ENCODE measurements at places on chromosomes 11 and 22.

GRCh38 chr11:35932681-35933319 is 11.1 kb upstream of the LDLRAD3 start:
- DNase-seq = no peak

DNA sequence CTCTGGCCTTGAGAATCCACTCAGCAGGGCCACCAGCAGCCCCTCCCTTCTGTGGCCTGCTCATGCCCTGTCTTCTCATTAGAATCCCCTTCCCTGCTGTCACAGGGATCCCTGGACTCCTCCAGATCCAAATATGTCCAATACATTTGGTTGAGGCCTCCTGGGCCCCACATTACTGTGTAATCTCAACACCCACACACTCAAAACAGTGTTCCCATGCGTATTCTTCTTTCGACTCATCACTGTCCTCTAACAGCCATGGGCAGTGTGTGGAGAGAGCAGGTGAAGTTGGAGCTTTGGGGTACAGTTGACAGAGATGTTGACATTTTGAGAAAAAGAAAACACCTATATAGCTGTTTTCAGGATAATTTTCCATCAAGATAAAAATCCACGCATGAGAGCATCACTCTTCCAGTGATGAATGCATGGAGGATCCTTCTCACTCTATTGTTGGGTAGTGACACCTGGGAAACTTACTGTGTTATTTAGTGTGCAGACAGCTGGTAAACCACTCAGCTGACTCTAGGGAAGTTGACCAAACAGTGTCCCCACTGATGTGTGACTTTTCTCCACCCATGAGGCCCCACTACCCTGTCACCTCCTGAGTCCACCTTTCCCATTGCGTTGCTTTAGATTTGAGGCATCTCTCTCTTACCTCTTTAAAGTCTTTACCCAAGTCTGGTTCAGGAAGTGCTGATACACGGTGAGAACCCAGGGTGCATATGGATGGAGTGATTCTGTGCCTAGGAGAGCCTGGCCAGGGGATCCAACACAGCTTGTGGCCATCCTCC is 28.7 kb upstream of the VPREB1 start:
- no peak for DNase-seq

GRCh38 chr11:7759010-7759409 is 37.7 kb downstream of the OR5P2 start:
- DNase-seq = no peak

DNA sequence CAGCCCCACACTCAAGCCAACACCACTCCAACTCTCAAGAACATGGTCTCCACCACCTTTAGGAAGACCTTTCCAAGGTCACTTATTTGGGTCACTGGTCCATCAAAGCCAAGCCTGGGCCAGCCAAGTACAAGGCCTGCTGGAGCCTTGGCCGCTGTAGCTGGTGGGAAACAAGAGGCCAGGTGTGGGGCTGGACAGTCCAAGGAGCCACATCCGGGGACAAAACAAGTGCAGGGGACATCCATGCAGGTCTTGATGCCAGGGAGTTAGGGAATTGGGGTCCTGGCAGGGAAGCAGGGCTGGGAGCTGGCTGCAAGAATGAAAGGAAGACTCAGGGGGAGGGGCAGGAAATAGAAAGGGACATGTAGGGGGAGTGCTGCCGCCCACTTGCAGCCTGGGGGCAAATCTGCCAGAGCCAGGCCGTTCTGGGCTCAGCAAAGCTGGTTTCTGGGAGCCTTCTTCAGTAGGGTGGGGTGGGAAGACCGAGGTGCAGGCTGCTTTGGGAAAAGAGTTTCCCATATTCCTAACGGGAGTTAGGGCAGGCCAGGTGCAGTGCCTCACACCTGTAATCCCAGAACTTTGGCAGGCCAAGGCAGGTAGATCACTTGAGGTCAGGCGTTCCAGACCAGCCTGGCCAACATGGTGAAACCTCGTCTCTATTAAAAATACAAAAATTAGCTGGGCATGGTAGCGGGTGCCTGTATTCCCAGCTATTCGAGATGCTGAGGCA is 69.5 kb upstream of the ATXN10 start:
- DNase-seq = no peak

GRCh38 chr11:119409731-119410130 is 13.2 kb downstream of the THY1 start:
- no peak for DNase-seq

DNA sequence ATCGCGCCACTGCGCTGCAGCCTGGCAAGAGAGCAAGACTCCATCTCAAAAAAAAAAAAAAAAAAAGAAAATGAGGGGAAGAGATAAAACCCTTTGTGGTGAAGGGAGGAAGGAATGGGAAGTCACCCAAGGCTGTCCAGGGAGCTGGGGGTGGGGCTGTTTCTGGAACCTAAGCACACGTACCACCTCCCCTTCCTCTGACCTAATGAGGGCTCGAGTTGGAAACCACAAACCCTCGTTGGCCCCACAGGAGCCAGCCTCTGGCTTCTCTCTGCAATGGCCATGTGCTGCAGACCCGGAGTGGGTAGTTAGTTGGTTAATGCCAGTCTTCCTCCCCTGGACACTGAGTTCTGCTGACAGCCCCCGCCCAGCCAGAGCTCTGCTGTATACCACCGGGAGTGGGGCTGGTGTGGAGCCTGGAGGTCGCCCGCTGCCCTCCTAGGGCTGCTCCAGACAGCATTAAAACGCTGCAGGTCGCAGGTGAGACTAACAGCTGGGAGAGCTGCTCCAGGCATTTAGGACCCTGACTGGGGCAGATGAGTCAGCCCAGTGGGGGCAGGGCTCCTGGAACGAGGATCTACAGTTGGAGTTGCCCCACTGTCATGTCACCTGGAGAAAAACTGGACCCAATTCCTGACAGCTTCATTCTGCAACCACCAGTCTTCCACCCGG is at the start of gene LGALS12:
Gene LGALS12 (plus strand): TSS at position 228 of the 672 bp plus-strand sequence. CDS start 375 bp downstream, at position 603.
- no peak for DNase-seq

GRCh38 chr22:22449819-22450218 is 58.7 kb downstream of the ZNF280B start:
- no peak for DNase-seq

DNA sequence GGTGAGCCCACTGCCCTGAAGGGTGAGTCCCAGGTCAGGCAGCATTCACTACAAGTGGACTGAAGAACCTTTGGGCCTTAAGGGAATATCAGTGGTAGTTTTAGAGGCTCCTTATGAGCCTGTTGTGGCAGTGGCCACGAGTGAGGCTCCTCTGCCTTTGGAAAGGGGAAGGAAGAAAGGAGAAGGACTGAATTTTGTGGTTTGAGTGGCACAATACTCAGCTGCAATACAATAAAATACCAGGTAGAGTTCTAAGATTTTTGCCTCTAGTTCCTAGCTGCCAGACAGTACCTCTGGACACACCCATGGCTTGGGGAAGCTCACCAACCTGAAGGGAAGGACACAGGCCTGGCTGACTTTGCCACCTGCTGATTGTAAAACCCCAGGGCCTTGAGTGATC is 260.9 kb downstream of the DYNC2H1 start:
- no peak for DNase-seq

- no peak for DNase-seq
Measured at GRCh38 chr22:19693581-19693980, 20.7 kb upstream of the SEPTIN5 start.

DNA sequence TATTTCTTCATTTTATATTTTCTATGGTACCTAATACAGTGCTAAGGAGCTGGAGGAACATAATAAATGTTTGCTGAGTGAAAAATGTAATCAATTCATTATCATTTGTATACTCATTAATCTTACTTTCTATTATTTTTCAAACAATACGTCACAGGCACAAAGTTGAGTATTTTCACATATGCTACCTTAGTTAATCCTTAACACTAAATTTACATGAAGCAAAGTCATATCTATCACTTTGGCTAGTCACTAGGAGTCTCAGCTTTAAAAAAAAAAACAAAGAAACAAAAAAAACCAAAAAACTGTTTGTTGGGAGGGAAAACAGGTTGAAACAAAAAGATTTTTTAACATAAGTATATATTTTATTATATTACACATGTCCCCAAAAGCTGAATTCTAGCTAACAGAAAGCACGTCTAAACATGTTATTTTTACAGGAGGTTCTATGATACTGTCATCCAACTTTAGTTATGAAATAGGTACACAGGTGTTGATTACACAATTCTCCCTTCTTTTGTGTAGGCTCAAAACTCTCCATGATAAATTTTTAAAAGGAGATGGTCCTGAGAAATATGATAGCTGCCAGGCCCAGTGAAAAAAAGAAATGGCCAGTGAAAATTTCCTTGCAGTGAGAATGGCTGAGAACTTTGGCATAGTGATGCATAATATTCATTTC is 14.3 kb downstream of the HPS5 start:
- DNase-seq = no peak

DNA sequence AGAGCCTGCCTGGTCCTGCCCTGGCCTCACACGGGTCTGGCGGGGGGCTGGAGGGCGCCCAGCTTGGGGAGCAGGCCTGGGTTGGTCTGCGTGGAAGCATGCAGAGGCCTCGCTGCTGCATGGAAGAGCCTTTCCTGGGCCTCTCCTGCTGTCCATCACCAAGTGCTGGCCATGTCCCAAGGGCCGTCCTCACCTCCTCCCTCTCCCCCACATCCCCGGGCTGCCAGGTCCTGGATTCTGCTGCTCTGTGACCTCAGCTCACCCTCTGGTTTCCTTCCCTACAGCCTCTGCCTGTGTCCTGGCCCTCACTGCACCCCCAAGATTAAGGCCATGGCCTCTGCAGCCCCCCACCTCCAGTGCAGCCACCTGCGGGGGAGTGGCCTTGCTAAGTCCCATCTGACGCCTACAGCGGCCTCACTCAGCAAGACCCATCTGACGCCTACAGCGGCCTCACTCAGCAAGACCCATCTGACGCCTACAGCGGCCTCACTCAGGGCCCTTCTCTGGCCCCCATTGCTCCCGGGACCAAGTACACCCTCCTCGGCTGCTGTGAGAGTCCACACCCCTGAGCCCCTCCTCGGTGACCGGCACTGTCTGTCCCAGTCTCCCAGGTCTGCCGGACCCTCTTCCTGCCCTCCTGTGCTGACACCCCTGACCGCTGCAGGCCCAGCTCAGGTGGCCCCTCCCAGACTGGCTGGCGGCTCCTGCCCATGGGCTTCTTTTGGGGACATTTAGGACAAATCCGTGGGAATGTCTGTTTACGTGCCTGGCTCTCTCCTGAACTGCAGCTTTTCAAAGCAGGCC is 119.5 kb upstream of the B3GAT1 start:
- no peak for DNase-seq

DNA sequence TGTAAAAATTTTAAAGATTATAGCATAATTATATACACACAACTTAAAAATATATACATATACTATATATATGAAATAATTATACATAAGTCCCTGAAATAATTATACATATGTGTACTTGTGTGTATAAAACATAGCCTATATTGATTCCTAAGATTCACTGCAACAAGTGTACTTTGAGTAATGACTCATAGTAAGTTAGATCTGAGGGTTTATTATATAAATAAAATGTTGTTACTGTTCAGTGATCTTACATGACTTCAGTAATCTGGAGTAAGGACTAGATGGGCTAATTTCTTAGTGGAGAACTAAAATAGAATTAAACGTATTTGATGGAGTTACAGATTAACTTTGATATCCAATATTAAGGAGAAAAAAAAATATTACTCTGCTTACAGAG is 350.5 kb downstream of the CNTN5 start:
- no peak for DNase-seq

- DNase-seq = no peak
Measured at GRCh38 chr11:6799402-6799801, at the start of gene OR6A2. OR6A2 (minus strand) TSS chr11:6799689; CDS start chr11:6795708, 3,981 bp downstream.

DNA sequence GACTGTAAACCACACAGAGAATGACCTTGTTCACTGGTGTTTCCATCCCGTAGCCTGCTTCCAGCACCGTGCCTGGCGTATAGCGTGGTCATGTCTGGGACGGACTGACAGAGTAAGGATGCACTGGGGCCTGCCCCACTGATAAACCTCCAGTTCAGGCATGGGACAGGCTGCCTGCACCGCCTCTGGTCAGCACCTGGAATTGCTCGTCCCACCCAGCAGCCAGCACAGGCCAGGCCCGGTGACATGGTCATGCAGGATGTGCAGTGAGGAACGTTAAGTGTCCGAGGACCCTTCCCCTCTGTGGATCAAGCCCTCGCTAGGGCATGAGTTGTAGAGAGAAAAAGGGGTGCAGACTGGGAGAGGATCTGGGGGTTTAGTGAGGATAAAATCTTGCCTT is 44.8 kb downstream of the LMO1 start:
- no peak for DNase-seq

GRCh38 chr11:19428206-19429002 is 187.7 kb upstream of the E2F8 start:
- DNase-seq = no peak

DNA sequence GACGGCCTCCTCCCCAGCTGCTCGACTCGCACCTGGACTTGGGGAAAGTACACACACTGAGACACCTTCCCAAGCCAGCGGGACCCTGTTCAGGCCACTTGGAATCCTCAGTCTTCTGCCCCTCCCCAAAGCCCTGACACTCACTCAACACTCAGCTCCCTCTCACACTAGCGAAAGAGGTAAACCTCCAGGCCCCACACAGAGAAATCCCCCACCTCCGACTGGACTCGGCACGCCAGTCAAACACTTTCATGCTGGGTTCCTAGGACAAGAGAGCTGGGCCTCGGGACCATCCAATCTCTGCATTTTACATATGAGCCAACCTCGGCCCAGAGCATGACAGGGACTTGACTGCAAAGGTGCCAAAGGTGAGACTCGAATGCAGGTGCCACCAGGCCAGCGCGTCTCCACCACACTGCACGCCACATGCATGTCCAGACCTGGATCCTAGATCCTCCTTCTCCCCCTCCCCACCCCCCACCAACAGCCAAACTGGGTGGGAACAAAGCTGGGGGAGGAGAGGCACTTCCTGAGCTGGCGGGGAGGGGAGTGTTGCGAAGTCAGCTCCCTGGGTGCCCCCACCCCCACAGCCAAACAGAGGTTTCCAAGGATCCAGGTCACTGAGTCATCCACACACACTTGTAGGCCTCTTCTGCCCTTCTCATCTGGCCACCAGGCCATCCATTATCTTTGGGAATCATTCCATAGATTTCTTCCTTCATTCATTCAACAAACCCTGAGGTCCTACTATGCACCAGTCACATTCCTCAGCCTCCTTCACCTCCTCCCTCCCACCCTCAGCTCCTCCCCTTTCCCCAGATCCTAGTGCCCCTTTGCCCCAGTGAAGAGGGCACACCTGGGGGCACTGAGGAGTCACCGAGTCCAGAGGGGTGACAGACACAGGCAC is 10.7 kb upstream of the CD5 start:
- peak; percentile 51 for DNase-seq

DNA sequence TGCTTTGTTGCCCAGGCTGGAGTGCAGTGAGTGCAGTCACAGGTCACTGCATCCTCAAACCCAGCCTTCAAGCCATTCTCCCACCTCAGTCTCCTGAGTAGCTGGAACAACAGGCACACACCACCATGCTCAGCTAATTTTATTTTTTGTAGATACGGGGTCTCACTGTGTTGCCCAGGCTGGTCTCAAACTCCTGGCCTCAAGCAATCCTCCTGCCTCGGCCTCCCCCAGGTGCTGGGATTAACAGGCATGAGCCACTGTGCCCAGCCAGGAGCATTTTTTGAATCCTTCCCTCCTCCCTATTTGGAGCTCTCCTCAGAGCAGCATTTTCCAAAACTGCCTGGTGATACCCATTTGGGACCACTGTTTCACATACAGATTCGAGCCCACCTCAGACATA is 77.2 kb downstream of the NCAPD3 start:
- no peak for DNase-seq
